Uterus (tissue), 4 donors: ENCODE measurements at places on chromosomes 5 and 9. TPM values are rescaled to one million over a fixed set of nuclear protein-coding genes. Genes with fewer than 3 reads are reported as not detected.

CNTNAP3 gene
- 7.9 TPM for total RNA-seq

DAB2 gene
- total RNA-seq = 23.1 TPM

IRX2 gene
- not detected for total RNA-seq

HMMR gene
- not detected for total RNA-seq

C9orf85 gene
- 8.2 TPM for total RNA-seq

SLC45A2 gene
- total RNA-seq = not detected

PDCD1LG2 gene
- total RNA-seq = 0.83 TPM

SPATA31C1 gene
- 0.21 TPM for total RNA-seq

ASPN gene
- 160 TPM for total RNA-seq

ADGRD2 gene
- not detected for total RNA-seq

COL27A1 gene
- 37.7 TPM for total RNA-seq

BHMT2 gene
- 16.4 TPM for total RNA-seq

PALM2AKAP2 gene
- 41.8 TPM for total RNA-seq

IFNK gene
- not detected for total RNA-seq

EPB41L4B gene
- 2.6 TPM for total RNA-seq

FOXD4L4 gene
- 0.35 TPM for total RNA-seq

FOXD4 gene
- total RNA-seq = not detected

IZUMO3 gene
- not detected for total RNA-seq

JAKMIP2 gene
- total RNA-seq = 3.9 TPM

TNFSF8 gene
- 0.51 TPM for total RNA-seq

VCP gene
- total RNA-seq = 160 TPM

ZNF366 gene
- 4.1 TPM for total RNA-seq

DMRT2 gene
- not detected for total RNA-seq

CARD9 gene
- 10.6 TPM for total RNA-seq

NRARP gene
- 0.29 TPM for total RNA-seq

SLC1A1 gene
- total RNA-seq = 9.5 TPM

F12 gene
- total RNA-seq = not detected

LTC4S gene
- total RNA-seq = 4.1 TPM

SLC25A48 gene
- total RNA-seq = not detected

ERBIN gene
- 26.1 TPM for total RNA-seq

PCA3 gene
- total RNA-seq = not detected

CAVIN4 gene
- 2.1 TPM for total RNA-seq

FLT4 gene
- total RNA-seq = 22.5 TPM

CRB2 gene
- total RNA-seq = 2.3 TPM

NR6A1 gene
- total RNA-seq = under 0.01 TPM

DNAI1 gene
- 0.95 TPM for total RNA-seq

PCDHAC1 gene
- total RNA-seq = 1.7 TPM

S100Z gene
- not detected for total RNA-seq

ARHGEF39 gene
- total RNA-seq = not detected

MTX3 gene
- 18.4 TPM for total RNA-seq

RMRP gene
- 14,265 TPM for total RNA-seq

CYFIP2 gene
- 12.4 TPM for total RNA-seq

SAPCD2 gene
- 0.15 TPM for total RNA-seq

GBGT1 gene
- total RNA-seq = 28.5 TPM

FOXD4L6 gene
- not detected for total RNA-seq

NAIP gene
- 38.7 TPM for total RNA-seq

NOP16 gene
- 7.4 TPM for total RNA-seq

DMRT3 gene
- total RNA-seq = 0.18 TPM
